ENCODE measurements at places on chromosomes 3 and 15. TPM values are rescaled to one million over a fixed set of nuclear protein-coding genes. Genes with fewer than 3 reads are reported as not detected.

Gene ZNF770
- total RNA-seq: 55.6 TPM

DNA sequence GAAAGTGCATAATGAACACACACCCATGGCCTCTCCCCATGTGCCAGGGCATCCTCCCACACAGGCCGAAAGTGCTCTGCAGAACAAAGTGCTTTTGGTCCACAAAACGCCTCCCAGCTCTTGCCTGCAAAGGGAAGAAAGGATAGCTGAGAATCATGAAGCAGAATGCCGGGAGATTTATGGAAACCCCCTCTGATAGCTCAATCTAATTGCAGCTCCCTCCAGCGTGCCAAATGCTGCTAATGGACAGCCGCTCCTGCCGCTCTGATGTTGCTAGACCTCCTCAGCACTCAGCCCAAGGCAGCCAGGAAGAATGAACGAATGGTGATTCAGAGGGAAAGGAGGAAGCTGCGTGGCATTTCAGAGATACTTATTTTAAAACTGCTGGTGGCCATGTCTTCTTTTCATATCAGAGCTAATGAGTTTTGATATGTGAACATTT lies 145.3 kb downstream of the TJP1 start:
- DNase-seq: peak; percentile 12

- no peak for DNase-seq
Measured at GRCh38 chr15:70628549-70628896, 134.8 kb downstream of the UACA start.

Gene JMJD7
- not detected for total RNA-seq

Gene ZNF502
- 14.0 TPM for total RNA-seq

Gene TMCC1
- 45.3 TPM for total RNA-seq

Gene RAB6B
- total RNA-seq: 2.6 TPM
